ENCODE measurements at places on chromosomes 5 and 9. TPM values are rescaled to one million over a fixed set of nuclear protein-coding genes. Genes with fewer than 3 reads are reported as not detected.

GRCh38 chr5:138716456-138716924 is 36.7 kb upstream of the CTNNA1 start:
- no peak for DNase-seq

DNA sequence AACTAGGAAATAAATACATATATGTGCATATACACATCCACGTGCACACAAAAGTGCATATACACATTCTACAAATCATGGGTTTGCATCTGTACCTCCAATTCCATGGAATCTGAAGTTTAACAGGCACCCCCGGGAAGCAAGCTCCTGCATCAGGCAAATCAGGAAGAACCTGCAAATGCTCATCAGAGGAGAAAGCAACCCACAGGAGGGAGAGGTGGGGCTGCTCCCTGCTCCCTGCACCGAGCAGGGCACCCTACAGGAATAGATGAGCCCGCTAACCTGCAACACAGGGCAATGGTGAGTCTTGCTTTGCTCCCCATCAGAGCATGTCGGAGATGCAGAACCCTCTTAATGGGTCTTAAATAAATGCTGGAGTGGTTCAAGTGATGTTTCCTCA is 151.3 kb downstream of the DAB2IP start:
- no peak for DNase-seq

DNA sequence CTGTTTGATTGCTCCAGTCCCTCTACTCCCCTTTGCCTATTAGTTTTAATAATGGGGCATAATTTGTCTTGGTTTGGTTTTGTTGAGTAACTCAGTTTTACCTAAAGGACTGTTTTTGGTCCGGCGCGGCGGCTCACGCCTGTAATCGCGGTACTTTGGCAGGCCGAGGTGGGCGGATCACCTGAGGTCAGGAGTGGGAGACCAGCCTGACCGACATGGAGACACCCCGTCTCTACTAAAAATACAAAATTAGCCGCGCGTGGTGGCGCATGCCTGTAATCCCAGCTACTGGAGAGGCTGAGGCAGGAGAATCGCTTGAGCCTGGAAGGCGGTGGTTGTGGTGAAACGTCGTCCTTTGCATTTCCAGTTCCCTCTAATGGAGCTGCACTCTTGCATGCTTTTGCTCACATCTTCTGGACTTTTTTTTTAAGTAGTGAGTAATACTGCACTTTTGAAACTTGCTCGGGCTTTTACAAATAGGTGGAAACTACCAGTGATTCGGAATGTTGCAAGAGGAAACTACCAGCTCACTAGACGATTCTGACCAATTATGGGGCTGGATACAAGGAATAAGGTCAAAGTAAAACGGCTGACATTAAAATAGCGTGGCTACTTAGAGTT is 721 bp upstream of the MAML1 start:
- DNase-seq: peak; percentile 44

- DNase-seq: peak; percentile 100
Measured at GRCh38 chr5:33321026-33321425, 119.7 kb upstream of the TARS1 start.

The WWC1 gene
- total RNA-seq: 8.5 TPM

The TRIM23 gene
- 6.9 TPM for total RNA-seq

The DND1 gene
- 1.1 TPM for total RNA-seq

The STK32A gene
- not detected for total RNA-seq

DNA sequence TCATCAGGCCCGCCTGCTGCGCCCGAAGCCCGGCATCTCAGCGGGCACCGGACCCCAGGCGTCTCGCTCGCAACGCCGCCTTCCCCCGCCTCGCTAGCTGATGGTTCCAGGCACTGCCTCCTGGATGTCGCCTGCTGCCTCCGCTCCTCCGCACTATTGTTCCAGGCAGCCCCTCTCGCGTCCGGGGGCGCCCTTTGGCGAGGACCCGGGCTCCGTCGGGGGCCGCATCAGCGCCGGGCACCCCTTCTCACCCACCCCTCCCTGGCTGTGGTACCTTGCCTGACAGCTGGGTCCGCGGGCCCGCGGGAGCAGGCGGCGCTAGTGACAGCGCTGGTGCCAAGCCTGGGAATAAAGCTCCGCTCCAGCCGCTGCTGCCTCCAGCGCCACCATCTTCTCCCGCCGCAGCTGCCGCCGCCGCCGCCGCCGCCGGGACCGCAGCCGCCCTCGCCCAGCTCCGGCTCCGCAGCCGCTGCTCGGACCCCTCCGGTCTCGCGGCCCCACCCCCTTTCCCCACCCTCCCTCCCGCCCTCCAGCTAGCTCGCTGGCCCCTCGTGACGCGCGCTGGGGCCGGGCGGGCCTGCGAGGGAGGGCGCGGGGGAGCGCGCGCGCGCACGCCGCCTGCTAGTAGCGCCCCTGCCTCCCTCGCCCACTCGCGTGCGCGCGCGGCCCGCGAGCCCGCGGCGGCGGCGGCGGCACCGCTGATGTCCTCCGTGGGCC is at the start of gene APBA1:
Gene APBA1, minus strand, starts transcription at position 493 of the 717 bp plus-strand sequence.
- no peak for DNase-seq

GRCh38 chr5:118620233-118620632 is 368.1 kb downstream of the DTWD2 start:
- no peak for DNase-seq

- DNase-seq: no peak
Measured at GRCh38 chr5:168304349-168304748, 12.9 kb downstream of the WWC1 start.

- no peak for DNase-seq
Measured at GRCh38 chr5:177459819-177460628, 13.4 kb downstream of the DBN1 start.

GRCh38 chr5:66209794-66210193 is 65.7 kb downstream of the SREK1 start:
- DNase-seq: no peak

The MYO10 gene
- total RNA-seq: 76.9 TPM

- no peak for DNase-seq
Measured at GRCh38 chr5:926417-927171, 33.9 kb downstream of the TRIP13 start.

The EGFLAM gene
- total RNA-seq: 1.2 TPM

DNA sequence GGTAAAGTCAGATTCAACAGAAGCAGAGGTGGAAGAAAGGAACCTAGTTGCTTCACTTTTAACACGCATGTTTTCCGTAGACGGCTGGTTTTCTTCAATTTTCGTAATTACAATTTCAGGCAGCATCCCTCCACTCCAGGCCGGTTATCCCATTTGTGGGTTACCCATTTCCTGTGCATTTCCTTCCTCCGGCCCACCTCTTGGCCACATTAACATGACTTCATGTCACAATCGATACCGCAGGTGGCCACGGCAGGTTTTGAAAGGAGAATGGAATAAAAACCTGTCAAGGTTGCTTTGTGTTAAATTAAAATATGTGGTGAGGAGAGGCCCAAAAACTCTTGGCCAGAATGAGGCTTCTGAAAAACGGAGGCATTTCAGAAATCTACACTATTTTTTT is 130.2 kb downstream of the PCSK5 start:
- no peak for DNase-seq

The SLC6A19 gene
- not detected for total RNA-seq

The PRLR gene
- total RNA-seq: not detected

DNA sequence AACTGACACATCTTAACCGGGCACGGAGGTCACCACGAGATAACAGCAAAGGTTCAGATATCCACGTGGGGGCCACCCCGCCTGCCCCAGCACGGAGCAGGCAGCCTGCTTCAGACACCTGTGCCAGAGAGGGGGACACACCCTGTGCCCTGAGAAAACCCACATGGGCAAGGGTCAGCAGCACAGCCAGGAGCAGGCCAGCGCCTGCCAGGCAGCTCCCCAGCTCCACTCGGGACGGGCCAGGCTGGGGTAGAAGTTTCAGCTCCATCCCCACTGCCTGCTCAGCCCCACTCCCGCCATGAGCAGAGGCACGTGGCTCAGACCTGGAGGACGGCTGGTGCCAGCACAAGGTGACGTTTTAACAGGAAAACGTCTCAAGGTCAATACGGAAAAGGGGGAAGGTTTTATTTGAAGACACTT is 22.2 kb downstream of the SLC12A7 start:
- no peak for DNase-seq

- DNase-seq: no peak
Measured at GRCh38 chr5:5165541-5166002, 25.4 kb downstream of the ADAMTS16 start.

The OTP gene
- not detected for total RNA-seq

DNA sequence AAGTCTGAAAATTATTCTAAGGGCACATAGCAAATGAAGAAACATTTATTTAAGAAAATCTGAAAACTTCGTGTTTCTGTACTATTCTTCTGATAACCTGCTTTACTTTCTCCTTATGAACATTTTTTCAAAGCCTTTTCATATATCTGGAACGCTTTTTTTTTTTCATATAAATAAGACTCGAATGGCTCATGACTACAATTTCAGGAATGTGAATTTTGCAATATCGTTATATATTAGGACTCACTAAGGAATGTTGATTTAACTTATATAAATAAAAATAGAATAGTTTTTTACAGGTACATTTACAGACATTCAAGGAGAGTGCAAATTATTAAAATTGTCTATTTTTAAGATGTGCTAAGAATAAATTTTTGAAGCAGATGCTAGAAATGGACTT is 42.9 kb downstream of the GPBP1 start:
- no peak for DNase-seq

The CCDC69 gene
- 10.6 TPM for total RNA-seq

GRCh38 chr5:75524071-75524470 is 12.4 kb downstream of the POLK start:
- DNase-seq: no peak

DNA sequence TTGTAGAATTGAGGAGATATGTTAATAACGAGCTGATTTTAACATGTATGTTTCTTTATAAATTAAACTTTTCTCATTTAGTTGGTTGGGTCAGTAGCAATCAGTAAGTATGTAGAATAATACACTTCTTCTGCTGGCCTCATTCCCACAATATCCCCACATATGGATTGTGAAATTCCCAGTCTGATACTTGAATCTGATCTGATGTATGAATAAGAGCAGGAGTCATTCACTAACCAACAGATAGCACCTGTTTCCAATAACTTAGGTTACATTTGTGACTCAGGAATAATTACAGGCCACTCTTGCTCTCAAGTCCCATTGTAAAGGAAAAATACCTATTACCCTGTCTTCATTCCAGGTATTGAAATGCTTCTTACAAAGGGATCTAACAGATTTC is 23.9 kb downstream of the SLC36A1 start:
- DNase-seq: no peak

- no peak for DNase-seq
Measured at GRCh38 chr9:117616431-117616831, 87.8 kb upstream of the TLR4 start.

- no peak for DNase-seq
Measured at GRCh38 chr5:23208959-23209431, 298.4 kb upstream of the PRDM9 start.

The GLDC gene
- 1.7 TPM for total RNA-seq

The SLC34A1 gene
- not detected for total RNA-seq

GRCh38 chr5:66742083-66742895 is 146.1 kb downstream of the MAST4 start:
- DNase-seq: no peak

DNA sequence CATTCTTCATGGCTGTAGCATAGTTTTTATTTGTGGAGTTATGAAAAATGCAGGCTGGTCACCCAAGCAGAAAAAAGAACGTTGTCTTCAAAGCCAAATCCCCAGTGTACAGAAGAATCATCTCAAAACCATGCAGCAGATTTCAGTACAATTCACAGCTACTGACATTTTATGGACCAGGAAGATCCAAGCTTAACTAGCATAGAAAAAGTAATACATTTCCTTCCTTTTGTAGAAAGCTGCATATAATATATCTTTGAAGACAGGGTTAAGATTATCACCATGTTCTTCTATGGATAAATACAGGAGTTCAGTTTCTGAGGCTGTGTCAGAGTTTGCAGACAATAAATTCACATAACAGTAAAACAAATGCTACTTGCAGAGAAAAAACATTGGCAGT is 1054.8 kb upstream of the C9orf72 start:
- DNase-seq: no peak

GRCh38 chr5:178940569-178941360 is at the start of gene ZNF454:
ZNF454 (plus strand) TSS chr5:178941198; CDS start chr5:178942792, 1,594 bp downstream.
- DNase-seq: no peak

DNA sequence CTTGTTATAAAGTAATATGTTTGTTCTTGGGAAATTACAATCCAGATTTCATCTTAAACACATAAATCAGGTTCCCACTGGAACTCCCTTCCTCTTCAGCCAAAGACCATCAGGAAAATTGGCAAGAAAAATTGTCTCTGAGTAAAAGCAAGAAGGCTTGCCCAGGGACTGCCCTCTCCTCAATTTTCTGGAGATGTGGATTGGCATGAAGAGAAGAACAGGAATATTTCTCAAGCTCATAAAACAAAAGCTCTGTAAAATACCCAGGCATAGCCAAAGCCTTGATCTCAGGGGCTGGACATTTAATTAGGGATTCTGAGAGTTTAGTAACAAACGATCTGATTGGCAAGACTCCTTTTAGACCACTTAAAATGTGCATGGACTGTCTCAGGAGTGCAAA is 223.4 kb downstream of the ZNF608 start:
- DNase-seq: no peak

DNA sequence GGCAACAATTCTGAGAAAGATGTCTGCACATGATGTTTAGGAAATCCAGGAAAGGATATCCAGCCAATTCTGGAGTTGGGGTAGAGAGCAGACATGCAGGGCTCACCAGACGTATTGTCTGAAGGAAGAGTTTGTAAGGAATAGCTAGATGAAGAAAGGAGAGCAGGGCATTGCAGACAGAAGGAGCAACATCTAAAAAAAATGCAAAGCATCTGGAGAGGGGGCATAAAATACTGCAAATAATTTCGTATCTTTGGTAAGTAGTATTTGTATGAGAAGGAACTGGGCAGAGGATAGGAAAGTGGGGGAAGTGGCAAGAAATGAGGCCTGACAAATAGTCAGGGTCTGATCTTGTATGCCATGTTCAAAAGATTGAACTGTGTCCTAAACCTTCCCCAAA is 74.8 kb downstream of the MACIR start:
- no peak for DNase-seq

- no peak for DNase-seq
Measured at GRCh38 chr5:163460562-163461171, at the start of gene HMMR. HMMR (plus strand) TSS chr5:163460632; CDS start chr5:163460693, 61 bp downstream.

GRCh38 chr5:33170411-33170810 is 270.4 kb upstream of the TARS1 start:
- no peak for DNase-seq

- no peak for DNase-seq
Measured at GRCh38 chr5:6750142-6750840, 37.1 kb downstream of the TENT4A start.

GRCh38 chr9:113095561-113095960 is 39.0 kb upstream of the ZFP37 start:
- no peak for DNase-seq

The ABO gene
- total RNA-seq: 0.05 TPM
